Thoracic aorta (tissue), 2 donors: ENCODE measurements at places on chromosomes 16 and 17. TPM values are rescaled to one million over a fixed set of nuclear protein-coding genes. Genes with fewer than 3 reads are reported as not detected.

The SALL1 gene
- not detected for total RNA-seq

The KRTAP4-3 gene
- not detected for total RNA-seq

- no peak for DNase-seq
These were observed 53.1 kb downstream of the CMIP start for GRCh38 chr16:81497690-81498089.

- no peak for DNase-seq
These were observed 16.2 kb downstream of the RPH3AL start for GRCh38 chr17:336110-337021.

The TBX2 gene
- total RNA-seq = 35.2 TPM

GRCh38 chr16:83402160-83402814 lies 405.5 kb upstream of the HSBP1 start:
- no peak for DNase-seq

DNA sequence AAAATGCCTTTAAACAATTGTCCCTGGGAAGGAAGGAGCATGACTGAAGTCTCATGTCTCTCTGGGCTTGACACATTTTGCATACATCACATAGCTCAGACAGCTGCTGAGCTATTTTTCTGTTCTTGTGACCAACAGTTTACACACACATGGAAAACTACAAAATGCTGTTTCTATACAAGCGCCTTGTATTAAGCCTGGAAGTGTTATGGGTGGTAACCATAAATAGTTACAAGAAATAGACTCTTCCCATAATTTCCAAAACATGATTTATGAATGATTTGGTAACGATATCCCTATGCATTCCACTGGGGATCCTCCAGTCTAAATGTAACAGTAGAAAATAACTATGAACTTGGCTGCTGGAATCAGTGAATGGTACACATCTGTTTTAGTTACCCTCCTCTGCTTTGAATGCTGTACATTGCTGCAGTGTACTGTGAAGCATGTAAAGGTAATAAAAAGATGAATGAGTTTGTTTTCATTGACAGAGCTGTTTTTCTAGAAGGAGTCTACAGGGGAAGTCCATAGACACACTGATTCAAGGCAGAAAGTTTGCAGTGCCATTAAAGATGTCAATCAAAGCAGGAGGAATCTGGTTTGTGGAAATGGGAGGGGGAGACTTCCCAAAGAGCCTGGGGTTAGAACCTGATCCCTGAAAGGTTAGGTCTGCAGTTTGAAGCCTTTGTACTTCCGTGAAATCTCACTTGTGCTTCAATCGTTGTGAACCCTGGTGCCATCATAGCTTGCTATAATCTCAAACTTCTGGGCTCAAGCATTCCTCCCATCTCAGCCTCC lies 5.0 kb downstream of the ACSF2 start:
- DNase-seq = no peak

The TBC1D3 gene
- total RNA-seq = not detected

The CPHXL2 gene
- total RNA-seq = not detected

DNA sequence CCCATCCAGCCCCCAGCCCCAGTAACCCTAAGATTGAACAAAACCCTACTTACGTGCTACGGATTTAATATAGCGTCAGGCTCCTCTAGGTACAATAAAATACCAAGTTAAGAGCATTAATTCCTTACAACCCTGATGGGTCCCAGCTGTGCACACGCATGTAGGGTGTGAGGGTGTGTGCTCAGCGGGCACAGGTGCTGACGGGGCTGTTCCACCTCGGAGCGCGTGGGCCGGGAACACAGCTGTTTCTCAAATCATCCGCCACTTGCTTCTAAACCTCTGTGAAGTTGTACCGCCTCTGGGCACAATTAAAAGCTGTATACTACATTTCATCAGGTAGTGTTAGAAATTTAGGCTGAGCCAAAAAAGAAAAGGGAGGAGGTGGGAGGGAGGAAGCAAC lies 478.6 kb downstream of the MAF start:
- DNase-seq = no peak

The EPN3 gene
- not detected for total RNA-seq

The YBX2 gene
- not detected for total RNA-seq

- no peak for DNase-seq
These were observed 173.3 kb upstream of the CACNG5 start for GRCh38 chr17:66661411-66662256.

GRCh38 chr17:81865733-81866439 lies 5.3 kb downstream of the ARHGDIA start:
- no peak for DNase-seq

The TTLL6 gene
- total RNA-seq = not detected

GRCh38 chr16:67206838-67207248 lies 7.9 kb downstream of the ELMO3 start:
- no peak for DNase-seq

The MFAP4 gene
- total RNA-seq = 501 TPM

GRCh38 chr17:51165680-51166197 lies 472 bp upstream of the NME2 start:
- DNase-seq = no peak

DNA sequence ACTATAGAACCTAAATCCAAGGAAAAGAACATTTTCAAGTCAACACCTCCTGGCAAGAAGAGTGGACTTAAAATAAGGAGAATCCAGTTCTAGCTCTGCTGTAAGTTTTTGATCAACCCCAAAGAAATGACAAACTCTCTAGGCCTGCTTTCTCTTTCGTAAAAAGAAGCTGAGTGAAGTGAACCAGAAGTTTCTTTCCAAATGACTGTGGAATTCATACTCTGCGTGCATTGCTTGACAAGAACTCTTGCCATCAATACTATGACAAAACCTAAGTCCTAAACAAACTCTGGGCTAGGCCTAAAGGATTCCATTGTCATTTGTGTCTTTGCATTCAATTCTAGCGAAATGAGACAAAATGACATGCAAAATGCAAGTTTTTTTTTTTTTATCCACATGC lies 187.5 kb upstream of the SOX9 start:
- no peak for DNase-seq

DNA sequence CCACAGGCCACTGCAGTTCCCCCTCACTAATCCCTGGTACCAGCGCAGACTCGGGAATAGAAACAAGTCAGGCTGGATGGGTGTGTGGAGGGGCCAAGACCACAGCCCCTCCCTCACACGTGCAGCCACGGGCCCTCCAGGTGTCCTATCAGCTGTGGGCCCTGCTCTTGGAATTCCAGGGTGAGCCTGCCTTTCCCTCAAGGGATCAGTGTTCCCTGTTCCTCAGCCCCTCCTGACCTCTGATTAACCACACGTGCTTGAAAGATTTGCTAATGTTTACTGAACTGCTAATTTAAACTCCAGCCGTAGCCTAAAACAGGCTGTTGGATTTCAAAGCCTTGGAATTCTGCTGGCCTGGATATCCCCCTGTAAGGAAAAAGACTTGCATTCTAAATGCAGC lies 146.4 kb downstream of the SOCS1 start:
- no peak for DNase-seq

- DNase-seq = no peak
These were observed 164.1 kb downstream of the CDH8 start for GRCh38 chr16:61871837-61872777.

DNA sequence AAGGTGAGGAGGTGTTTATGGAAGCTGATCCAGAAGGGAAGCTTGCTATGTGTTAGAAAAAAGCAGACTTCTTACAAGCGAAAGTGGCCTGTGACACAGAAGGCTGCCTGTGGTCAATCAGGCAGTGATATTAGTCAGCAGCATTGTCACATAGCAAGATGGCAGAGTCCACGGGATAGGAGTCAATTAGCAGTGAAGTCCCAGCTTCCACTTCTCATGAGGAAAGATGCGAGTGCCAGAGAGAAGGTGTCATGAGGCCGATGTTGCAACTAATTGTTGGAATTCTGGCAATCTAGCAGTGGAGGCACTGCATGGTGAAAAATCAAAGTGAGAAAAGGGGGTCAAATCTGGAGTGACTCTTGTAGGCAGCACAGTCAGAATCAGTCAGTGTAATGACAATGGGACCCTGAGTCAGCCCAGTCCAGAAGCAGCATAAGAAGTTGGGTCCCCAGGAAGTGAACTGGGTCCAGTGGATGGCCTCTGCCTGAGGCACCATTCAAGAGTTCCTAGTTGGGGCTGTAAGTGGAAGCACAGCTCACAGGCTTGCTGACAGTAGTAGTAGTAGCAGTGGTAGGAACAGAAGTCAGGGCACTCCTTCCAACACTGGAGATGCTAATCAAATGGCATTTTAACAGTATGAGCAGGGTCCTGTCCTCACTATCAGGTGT lies 85.1 kb downstream of the TNFRSF13B start:
- no peak for DNase-seq

The CTRB2 gene
- total RNA-seq = 12.5 TPM

GRCh38 chr17:48330421-48330820 lies 99.6 kb downstream of the SKAP1 start:
- DNase-seq = no peak

The CTRL gene
- total RNA-seq = 0.54 TPM

DNA sequence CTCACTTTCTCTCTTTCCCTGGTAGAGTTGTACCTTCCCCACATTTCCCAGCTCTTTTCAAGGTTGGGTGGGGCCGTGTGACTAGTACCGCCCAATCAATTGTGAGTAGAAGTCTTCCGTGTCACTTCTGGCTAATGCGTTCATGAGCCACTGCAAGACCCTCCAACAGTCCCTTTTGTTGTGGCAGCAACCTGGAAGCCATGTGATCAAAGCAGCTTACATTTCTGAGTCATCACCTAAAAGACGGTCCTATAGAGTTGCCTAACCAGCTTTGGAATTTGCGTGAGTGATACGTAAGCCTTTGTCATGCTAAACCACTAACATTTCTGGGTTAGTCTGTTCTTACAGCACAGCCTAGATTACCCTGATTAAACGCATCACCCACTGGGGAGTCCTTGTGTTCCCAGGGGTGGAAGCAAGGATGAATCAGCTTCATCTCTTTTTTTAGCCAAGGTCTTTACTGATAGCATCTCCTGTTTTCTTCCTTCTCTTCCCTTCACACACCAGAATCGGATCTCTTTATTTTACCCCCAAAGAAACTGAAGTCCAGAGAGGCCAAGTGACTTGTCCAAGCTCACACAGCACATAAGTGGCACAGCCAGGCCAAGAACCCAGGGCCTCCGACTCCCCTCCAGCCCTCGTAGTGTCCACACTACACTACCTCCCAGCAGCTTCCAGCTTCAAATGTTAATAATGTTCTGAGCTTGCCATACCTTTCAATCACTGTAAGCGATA lies 366.3 kb upstream of the XYLT1 start:
- no peak for DNase-seq

The ABCC11 gene
- not detected for total RNA-seq

DNA sequence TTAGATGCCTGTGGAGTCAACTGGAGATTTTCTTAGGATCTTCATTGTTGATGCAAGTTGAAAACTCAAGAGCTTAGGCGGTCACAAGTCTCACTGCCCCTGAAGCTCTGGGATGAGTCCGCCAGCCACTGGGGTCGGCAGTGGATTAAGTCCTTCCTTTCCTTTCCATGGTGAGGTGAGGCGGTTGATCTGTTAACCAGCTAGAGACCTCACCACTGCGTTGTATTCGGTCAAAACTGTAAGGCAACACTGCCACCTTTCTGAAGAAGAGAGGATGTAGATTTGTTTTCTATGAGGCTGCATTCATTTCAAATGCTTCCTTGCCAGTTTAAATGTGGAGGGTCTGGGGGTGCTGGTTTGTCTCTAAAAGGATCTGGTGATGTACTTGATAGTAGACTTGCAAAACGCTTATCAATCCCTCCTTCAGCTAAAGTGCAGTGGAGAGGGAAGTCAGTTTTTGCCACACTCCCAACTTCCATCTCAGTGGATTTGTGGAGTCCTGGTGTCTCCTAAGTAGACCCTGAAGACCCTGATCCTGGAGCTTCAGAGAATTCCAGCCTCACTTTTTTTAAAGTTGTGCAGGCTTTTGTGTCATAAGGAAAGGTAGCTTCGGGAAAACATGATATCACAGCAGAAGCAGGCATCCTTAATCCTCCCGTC lies 1.7 kb downstream of the MYOCD start:
- no peak for DNase-seq

The DNAAF8 gene
- not detected for total RNA-seq

The MYCBPAP gene
- total RNA-seq = 0.68 TPM

DNA sequence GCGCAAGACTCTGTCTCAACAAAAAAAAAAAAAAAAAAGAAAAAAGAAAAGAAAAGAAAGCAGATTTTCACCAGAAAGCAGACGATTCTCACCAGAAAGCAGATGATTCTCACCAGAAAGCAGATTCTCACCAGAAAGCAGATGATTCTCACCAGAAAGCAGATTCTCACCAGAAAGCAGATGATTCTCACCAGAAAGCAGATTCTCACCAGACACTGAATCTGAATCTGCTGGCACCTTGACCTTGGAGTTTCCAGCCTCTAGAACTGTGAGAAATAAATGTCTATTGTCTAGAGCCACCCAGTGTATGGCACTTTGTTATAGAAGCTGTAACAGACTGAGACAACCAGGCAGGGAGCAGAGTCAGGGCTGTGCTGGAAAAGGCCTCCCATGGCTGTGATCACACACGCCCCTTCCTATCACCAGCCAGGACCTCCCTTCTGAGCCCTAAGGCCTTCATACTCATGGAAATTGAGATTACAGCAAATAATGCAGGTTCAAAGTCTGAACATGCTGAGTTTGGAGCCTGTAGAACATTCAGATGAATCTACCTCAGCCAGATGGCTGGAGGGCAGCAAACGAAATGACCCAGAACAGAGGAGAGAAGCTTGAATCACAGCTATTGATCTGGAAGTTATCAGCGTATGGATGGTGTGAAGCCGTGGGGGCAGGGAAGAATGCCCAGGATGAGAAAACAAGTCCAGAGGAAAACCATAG lies 309.3 kb downstream of the SLC39A11 start:
- no peak for DNase-seq
